ENCODE measurements at places on chromosomes 3 and 15. TPM values are rescaled to one million over a fixed set of nuclear protein-coding genes. Genes with fewer than 3 reads are reported as not detected.

FRG2C gene
- not detected for total RNA-seq

IL16 gene
- total RNA-seq, result 10.1 TPM

GRCh38 chr3:57100046-57100695 is 39.7 kb downstream of the SPATA12 start:
- H3K27me3 ChIP-seq, result no peaks in the 10 kb centered on the region
- no peak overlapping the region for H3K4me3 ChIP-seq
- peak; percentile 61 for DNase-seq
- H3K36me3 ChIP-seq, result no peaks in the 10 kb centered on the region
- H3K4me1 ChIP-seq, result peaks cover 5% of the 10 kb centered on the region

GRCh38 chr3:37129871-37130270 is 44.5 kb downstream of the LRRFIP2 start:
- H3K27me3 ChIP-seq, result no peaks in the 10 kb centered on the region
- no peaks in the 10 kb centered on the region for H3K36me3 ChIP-seq
- no peak for DNase-seq

GRCh38 chr3:129016356-129016719 is 15.2 kb downstream of the EFCC1 start:
- no peak overlapping the region for H3K4me3 ChIP-seq
- H3K4me1 ChIP-seq, result no peaks in the 10 kb centered on the region

DNA sequence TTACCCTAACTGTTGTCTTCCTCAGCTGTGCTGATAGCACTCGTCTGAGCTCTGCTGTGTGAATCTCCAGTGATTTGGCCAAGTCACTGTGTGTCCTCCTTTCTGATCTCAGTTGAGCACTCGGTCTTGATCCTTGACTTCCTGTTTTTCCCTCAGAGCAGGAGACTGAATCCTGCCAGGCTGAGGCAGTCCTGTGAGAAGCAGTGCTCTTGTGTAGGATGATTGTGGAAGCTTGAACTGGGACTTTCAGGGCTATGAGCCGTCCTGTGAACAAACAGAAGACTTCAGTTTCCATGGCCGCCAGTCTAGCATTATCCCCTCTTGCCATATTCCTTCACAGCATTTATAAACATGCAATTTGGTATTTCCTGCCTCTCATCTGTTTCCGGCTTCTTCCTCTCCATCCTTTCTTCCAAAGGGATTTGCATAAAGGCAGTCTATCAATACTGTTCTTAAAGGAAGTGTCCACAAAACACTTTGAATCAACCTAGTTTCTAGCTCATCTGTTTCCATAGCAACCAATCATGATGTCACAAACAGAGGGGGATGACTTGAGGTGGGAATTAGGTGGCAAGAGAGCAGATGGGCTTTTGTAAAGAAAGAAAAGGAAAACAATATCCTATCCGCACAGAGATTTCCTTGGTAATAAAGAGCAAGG is 237.2 kb downstream of the AGBL1 start:
- no peak overlapping the region for H3K4me3 ChIP-seq
- no peaks in the 10 kb centered on the region for H3K27me3 ChIP-seq
- no peak for DNase-seq
- no peaks in the 10 kb centered on the region for H3K4me1 ChIP-seq
- no peak overlapping the region for H3K27ac ChIP-seq

DNA sequence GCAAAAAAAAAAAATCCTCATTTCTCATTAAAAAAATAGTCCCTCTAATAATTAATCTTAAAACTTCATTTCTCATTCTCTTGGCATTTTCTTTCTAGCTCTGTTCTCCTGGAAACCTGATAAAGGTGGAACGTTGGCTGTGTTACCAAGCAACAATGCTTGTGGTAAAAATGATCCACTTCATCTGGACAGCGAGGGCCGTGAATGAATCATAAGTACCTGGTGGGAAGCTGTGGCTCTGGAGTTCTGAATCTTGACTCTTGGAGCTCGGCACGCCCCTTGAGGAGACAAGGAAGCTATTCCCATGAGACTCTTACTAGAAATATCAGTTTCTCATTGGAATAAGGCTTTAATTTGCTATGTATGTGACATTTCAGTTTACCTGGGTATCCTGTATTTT is 32.5 kb downstream of the BCL2L10 start:
- H3K36me3 ChIP-seq, result no peaks in the 10 kb centered on the region
- H3K27ac ChIP-seq, result no peak overlapping the region
- H3K4me1 ChIP-seq, result peaks cover 19% of the 10 kb centered on the region
- no peaks in the 10 kb centered on the region for H3K27me3 ChIP-seq
- DNase-seq, result peak; percentile 61
- no peak overlapping the region for H3K4me3 ChIP-seq

DNA sequence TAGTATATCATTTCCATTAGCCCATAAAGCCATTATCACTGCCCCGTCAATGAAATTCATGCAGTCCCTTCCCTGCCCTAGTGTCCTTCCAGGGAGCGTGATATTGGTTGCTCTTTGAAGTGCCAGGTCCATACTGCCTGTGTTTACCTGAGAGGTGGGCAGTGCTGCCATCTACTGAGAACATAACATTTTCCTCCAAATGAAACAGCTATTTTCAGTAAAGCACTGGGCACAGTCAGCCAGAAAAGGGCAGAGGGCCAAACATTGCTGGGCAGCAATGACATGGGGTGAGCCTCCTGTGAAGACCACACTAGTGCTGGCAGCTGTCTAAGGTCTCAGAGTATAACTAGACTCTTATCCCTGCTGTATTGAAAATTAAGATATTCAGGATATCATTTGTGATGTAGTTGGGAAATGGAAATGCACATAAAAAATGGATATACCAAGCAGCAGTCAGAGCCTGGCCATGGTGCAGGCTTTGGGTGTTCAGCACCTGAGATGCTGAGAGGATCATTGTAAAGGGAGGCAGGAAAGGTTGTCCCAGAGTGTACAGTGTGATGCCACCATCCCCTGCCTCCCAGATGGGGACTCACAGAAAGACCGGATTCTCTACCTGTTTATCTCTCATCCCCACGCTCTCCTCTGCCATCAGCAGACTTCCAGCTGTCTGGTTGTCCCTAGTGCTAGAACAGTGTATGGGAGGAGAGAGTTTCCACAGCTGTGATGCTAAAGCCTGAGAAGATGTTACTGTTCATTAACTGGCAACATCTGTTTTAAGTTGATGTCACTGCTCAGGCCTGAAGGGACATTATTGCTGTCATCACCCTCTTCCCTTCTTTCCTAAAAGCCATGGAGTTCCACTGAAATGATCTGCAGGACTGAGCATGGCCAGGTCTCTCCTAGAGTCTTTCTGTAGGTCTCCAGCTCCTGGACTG is 108.8 kb downstream of the ARNT2 start:
- peaks cover 9% of the 10 kb centered on the region for H3K4me1 ChIP-seq
- peak; percentile 66 for DNase-seq
- no peaks in the 10 kb centered on the region for H3K36me3 ChIP-seq
- no peak overlapping the region for H3K27ac ChIP-seq

DNA sequence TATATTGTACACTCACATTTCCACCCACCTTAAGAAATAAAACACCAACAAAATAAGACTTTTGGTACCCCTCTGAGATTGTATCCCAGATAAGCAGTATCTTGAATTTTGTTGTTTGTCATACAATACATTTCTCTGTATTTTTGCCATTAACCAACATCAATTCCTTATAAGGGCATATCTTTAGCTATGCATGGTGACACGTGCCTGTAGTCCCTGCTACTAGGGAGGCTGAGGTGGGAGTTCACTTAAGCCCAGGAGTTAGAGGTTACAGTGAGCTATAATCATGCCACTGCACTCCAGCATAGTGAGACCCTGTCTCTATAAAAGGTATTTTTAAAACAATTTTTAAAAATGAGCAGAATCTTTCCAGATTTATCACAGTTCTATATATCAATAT is 32.5 kb upstream of the STXBP5L start:
- H3K4me3 ChIP-seq, result no peak overlapping the region
- H3K27ac ChIP-seq, result no peak overlapping the region
- H3K4me1 ChIP-seq, result peaks cover 7% of the 10 kb centered on the region
- no peaks in the 10 kb centered on the region for H3K36me3 ChIP-seq
- DNase-seq, result no peak
- no peaks in the 10 kb centered on the region for H3K27me3 ChIP-seq

DNA sequence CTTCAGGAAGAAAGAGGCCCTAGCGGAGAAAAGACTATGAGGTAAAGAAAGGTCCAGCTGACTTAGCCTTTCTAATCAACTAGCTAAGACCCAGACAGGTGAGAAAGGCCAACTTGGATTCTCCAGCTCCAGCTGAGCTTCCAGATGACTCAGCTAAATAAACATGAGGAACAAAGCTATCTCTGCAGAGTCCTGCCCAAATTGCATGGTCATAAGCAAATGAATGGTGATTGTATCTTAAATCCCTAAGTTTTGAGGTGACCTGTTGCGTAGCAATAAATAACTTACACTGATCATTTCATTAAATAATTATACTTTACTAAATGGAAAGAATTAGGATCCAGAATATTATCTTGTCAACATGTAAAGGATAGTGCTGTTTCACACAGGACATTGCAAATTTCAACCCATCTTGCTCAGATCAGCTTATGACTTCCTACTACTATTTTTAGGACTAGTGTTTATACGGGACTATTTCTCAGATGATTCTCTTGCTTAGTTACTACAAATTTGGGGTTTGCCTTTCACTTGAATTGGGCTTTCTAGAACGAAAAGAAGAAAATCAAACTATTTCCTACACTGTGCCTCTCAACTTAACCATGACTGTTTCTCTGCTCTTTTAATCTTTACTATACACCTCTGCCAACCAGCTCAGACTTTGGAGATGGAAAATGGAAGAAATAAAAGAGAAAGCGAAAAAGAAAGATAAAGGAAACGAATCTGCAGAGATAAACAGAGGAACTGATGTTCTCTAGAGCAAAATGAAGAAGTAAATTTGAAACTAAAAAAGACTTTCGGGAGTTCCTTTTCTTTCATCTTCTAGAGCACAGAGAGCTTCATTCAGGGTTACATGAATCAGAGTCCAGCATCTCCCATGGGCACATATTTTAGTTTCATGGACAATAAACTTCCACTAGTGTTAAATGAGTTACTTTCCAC is 6.6 kb upstream of the ADGRG7 start:
- no peaks in the 10 kb centered on the region for H3K27me3 ChIP-seq
- H3K36me3 ChIP-seq, result no peaks in the 10 kb centered on the region
- no peaks in the 10 kb centered on the region for H3K4me1 ChIP-seq
- no peak overlapping the region for H3K27ac ChIP-seq
- H3K4me3 ChIP-seq, result no peak overlapping the region

DNA sequence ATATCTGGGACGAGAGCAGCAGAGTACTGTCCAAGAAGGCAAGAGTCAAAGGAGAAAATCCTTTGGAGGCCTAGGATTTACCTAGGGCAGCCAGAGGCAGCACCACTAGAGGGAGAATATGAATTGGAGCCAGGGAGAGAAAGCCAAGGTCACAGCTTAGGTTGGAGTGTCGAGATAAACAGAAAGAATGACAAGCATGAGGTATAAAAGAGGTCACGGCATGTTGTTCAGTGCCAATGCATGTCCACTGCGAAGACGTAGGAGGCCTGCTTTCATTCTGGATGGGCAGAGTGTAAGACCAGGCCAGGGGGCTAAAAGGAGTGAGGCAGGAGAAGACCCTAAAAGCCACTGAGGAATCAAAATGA is 47.2 kb downstream of the THBS1 start:
- no peak overlapping the region for H3K27ac ChIP-seq
- DNase-seq, result no peak

DNA sequence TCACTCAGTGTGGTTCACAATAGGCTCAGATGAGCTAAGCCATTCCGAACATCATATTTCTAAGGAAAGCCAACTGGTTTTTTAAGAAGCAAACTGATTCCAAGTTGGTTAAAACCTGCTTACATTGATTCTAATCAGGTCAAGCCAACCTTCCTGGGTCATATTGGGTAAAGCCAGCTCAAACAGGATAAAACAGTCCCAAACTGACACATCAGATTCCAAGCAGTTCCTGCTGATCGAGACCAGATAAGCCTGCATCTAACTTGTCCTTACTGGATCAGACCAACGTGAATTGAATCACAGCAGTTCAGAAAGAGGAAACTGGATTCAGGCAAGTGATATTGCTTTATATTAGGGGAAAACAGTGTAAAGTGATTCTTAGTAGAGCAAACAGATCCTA is 18.6 kb upstream of the THSD4 start:
- no peak overlapping the region for H3K27ac ChIP-seq
- no peaks in the 10 kb centered on the region for H3K27me3 ChIP-seq
- no peak for DNase-seq
- H3K4me3 ChIP-seq, result no peak overlapping the region
- H3K36me3 ChIP-seq, result no peaks in the 10 kb centered on the region
- H3K4me1 ChIP-seq, result peaks cover 6% of the 10 kb centered on the region

- H3K27me3 ChIP-seq, result no peaks in the 10 kb centered on the region
- no peaks in the 10 kb centered on the region for H3K36me3 ChIP-seq
- DNase-seq, result peak; percentile 62
- no peak overlapping the region for H3K27ac ChIP-seq
Measured at GRCh38 chr3:109819734-109820133, 482.4 kb upstream of the DPPA4 start.

- H3K4me3 ChIP-seq, result no peak overlapping the region
- no peaks in the 10 kb centered on the region for H3K27me3 ChIP-seq
- H3K36me3 ChIP-seq, result no peaks in the 10 kb centered on the region
- peaks cover 10% of the 10 kb centered on the region for H3K4me1 ChIP-seq
- no peak overlapping the region for H3K27ac ChIP-seq
- DNase-seq, result peak; percentile 12
Measured at GRCh38 chr15:43376017-43376705, 5.3 kb downstream of the TUBGCP4 start.

- H3K27ac ChIP-seq, result no peak overlapping the region
- no peaks in the 10 kb centered on the region for H3K4me1 ChIP-seq
- H3K36me3 ChIP-seq, result no peaks in the 10 kb centered on the region
- H3K4me3 ChIP-seq, result no peak overlapping the region
- DNase-seq, result no peak
Measured at GRCh38 chr15:48891232-48891765, 13.4 kb downstream of the EID1 start.

- peaks cover 4% of the 10 kb centered on the region for H3K4me1 ChIP-seq
- DNase-seq, result no peak
- peaks cover 9% of the 10 kb centered on the region for H3K36me3 ChIP-seq
Measured at GRCh38 chr15:52635908-52636307, 43.3 kb downstream of the ATOSA start.

GRCh38 chr3:24598695-24599470 is 104.2 kb upstream of the THRB start:
- no peak for DNase-seq
- no peaks in the 10 kb centered on the region for H3K36me3 ChIP-seq
- no peak overlapping the region for H3K27ac ChIP-seq
- no peaks in the 10 kb centered on the region for H3K27me3 ChIP-seq

DNA sequence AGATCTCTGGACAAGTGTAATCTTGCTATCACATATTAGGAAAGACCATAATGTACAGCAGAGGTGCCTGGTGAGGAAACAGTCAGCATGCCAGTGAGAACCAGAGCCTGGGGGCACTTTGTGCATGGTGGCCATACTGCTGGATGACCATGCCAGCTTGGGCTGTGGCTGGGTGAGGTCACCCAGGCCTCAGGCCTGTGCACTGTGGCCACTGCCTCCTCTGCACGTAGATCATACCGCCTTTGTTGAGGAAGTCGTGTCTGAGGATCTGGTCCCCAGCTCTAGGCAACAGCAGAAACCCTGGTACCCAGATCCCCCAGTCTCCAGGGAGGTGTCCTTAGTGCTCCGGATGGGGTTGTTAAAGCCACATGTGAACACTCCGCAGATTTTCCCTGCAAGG is 38.9 kb downstream of the ZNF710 start:
- no peaks in the 10 kb centered on the region for H3K36me3 ChIP-seq
- DNase-seq, result peak; percentile 3
- no peak overlapping the region for H3K4me3 ChIP-seq
- H3K4me1 ChIP-seq, result peaks cover 40% of the 10 kb centered on the region
- H3K27me3 ChIP-seq, result no peaks in the 10 kb centered on the region
